ENCODE measurements at places on chromosomes 13 and 19. TPM values are rescaled to one million over a fixed set of nuclear protein-coding genes. Genes with fewer than 3 reads are reported as not detected.

DNA sequence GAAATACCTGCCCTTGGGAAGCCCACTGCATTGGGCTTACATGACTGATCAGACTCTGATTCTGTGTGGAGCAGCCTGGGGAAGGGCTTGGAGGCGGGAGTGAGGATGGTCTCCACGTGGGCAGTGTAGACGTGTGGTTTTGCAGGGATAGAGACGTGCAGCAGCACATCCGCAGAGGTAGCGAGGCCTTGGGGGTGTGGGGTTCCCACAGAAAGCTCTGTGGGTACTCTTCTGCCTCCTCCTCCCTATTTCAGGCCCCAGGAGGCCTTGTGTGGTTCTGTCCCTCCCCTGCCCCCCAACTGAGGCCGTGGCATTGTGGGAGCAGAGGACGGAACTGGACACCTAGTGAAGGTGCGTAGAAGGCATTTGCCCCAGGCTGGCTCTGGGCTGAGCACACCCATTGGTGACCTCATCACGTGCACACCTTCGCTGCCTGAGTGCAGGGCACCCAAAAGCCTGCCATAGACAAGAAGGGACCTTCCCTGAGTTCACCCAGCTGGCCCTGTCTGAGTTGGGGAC lies 28.9 kb downstream of the PPP1R37 start:
- H3K27me3 ChIP-seq, result no peaks in the 10 kb centered on the region
- no peak for DNase-seq
- no peak overlapping the region for H3K27ac ChIP-seq
- no peak overlapping the region for H3K4me3 ChIP-seq
- H3K4me1 ChIP-seq, result peaks cover 11% of the 10 kb centered on the region

DNA sequence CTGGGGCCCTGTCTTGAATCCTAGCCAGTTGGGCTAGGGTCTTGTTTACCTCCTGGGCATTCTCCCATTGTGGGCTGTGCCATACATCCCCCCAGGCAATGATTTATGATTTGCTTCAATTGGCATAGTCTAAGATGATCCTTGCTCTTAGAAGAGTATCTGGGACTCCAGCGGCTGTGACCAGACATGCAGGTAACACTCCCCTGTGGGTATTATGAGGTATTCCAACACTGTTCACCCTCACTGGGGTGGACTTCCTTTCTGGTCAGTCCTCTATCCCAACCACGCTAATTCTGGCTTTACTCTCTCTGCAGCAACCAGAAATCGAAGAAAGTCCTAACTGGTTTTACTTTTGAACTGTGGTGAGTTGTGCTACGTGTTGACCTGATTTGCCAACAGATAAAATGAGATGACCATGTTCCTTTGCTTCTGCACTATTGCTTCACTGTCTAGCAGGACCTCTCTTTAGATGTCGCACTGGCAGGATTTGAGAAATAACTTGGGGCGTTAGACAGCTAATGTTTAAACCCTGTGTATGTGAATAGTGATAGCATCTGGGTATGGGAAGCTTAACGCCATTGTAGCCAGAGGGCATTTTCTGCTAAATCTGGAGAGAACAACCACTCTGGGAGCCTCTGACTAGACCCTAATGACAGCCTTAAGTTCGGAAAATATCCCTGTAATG lies 6.7 kb upstream of the LRCH1 start:
- H3K27ac ChIP-seq, result no peak overlapping the region
- peaks cover 1% of the 10 kb centered on the region for H3K4me1 ChIP-seq
- no peaks in the 10 kb centered on the region for H3K27me3 ChIP-seq
- H3K36me3 ChIP-seq, result no peaks in the 10 kb centered on the region

DNA sequence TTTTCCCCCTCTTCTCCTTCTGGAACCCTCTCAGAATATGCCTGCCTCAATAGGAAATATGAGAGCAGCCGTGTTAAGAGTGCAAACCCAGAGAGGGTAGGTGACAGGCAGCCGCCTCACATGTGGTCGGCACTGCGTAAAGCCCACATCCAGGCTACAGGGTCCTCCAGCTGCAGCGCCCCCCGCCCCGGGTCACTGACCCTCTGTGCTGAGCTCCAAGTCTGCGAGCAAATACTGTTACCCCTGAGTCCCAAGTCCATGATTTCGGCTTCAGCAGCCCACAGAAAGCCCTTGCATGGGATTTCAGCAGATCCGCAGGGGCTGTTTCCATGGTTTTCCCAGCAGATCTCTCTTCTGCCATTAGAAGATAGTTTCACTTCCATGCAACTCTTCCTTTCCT lies 186.9 kb upstream of the IRS2 start:
- peaks cover 5% of the 10 kb centered on the region for H3K4me1 ChIP-seq
- DNase-seq, result no peak
- H3K27me3 ChIP-seq, result peaks cover 2% of the 10 kb centered on the region
- no peak overlapping the region for H3K4me3 ChIP-seq
- H3K27ac ChIP-seq, result no peak overlapping the region

DNA sequence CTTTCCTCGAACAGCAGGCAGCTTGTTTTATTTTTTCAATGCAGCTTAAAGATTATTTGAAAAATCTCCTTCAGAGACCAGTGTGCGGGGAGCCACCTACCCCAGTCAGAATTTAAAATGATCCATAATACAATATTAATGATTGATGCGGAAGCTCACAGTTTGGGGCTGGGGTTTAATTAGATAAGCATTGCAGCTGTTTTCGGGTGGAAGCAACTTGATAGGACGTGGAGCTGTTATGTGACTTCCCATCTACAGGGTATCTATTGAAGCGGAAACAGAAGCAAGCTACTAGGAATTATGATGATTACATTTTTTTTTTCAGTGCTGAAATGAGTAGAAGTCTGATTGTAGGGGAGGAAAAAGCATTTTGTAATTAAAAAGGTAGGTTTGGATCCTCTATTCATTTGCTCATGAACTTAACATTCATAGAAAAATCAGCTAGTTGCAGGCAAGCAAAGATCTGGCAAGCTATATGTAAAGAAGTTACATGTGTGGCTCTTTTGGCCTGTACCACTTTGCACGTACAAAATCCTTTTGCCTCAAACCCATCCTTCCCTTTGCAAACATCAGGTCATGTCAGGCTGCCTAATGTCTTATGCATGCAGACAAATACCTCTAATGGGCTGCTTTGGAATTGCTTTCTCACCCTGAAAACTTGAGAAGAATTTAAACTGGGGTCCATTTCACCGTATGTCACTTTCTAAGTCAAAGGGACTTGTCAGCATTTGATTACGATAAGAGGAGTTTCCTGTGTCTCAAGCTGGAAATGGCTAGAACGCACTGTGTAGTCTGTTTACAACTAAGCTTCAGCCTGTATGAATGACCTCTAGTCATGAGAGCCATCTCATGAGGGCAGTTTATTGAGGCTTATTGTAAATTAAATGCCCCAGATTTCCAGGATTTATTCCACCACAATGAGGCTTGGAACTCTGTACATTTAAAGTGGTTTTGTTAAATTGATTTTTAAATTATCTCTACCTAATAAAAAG lies 267.1 kb upstream of the TMTC4 start:
- H3K4me3 ChIP-seq, result no peak overlapping the region
- no peak for DNase-seq
- no peak overlapping the region for H3K27ac ChIP-seq
- no peaks in the 10 kb centered on the region for H3K4me1 ChIP-seq

GRCh38 chr19:41288673-41289530 lies 21.1 kb upstream of the CCDC97 start:
- no peaks in the 10 kb centered on the region for H3K4me1 ChIP-seq
- no peak for DNase-seq
- no peak overlapping the region for H3K4me3 ChIP-seq
- H3K27me3 ChIP-seq, result no peaks in the 10 kb centered on the region
- H3K27ac ChIP-seq, result no peak overlapping the region
- H3K36me3 ChIP-seq, result peaks cover 32% of the 10 kb centered on the region

DNA sequence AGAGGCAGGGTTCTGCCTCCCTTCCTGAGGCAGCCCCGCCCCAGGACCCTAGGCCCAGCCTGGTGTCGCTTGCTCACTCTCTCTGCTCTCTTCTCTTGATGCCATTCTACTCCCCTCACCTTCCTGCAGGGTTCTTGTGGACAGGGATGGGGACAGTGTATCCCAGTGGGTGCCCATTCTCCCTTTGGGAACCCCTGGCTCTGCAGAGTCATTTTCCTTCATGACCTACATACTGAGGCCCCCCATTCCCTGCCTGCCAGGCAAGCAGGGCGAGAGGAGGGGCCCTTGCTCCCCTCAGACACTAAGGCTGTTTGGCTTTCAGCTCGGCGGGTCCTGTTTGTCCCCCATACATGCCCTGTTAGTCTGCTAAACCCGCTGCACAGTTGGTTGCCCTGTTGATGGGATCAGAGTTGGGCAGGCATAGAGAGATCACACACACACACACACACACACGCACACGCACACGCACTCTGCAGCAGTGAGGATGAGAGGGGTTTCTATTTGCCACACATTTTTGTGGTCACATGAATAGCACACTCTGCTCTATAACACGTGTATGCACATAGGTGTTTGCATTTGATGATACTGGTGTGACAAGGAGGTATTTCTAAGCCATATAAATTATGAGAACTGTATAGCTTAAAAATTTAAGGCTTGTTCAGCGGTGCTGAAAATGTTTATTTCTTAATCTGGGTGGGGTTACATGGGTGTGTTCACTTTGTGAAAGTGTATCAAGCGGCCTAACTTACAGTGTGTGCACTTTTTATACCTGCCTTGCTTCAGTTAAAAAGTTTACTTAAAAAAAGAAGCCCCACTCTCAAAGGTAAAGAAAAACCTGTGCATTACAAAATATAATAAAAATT lies 20.3 kb downstream of the NFIX start:
- no peak overlapping the region for H3K4me3 ChIP-seq
- H3K27me3 ChIP-seq, result peaks cover 34% of the 10 kb centered on the region
- peaks cover 60% of the 10 kb centered on the region for H3K4me1 ChIP-seq
- DNase-seq, result no peak

DNA sequence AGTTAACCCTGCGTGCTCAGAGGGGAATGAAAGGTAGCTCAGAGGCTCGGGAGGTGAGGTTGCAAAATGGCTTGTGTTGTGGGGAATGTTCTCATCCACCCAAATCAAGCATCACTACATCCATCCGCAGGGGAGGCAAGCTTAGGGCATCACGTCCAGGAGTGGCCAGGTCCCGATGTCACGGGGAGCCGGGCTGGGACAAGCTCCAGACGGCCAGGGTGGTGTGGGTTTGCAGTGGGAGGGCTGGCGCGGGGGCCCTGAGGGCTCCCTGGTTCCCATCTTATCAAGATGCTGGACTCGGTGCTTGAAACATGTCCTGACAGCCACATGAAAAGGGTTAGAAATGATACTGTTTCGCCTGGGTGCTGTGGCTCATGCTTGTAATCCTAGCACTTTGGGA lies 25.8 kb downstream of the EPN1 start:
- H3K4me1 ChIP-seq, result no peaks in the 10 kb centered on the region
- peaks cover 29% of the 10 kb centered on the region for H3K36me3 ChIP-seq
- H3K27ac ChIP-seq, result no peak overlapping the region
- no peaks in the 10 kb centered on the region for H3K27me3 ChIP-seq
- peak; percentile 59 for DNase-seq
- H3K4me3 ChIP-seq, result no peak overlapping the region

DNA sequence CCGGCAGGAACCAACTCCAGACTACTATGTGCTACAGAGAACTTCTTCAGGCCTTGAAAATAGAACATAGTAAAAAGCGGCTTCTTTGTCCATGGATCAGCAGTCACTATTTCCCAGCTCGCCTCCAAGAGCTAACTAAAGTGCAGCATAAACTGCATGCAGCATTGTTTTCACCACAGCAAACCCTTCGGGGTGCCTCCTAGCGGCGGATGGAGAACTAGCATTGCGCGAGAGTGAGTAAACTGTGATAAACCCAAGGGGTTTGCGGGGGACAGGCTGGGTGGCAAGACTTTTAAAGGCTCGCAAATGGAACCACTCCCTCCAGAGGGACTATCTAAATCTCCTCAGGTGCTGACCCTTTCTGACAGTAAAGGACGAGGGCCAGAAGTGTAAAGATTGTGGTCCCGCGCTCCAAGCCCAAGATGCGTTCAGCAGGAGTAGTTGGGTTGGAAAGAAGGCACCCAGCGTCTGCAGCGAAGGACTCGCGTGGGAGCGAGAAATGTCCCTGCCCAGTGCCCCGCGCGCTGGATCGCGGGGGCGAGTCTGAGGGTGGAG lies 21.5 kb upstream of the SGCG start:
- H3K27ac ChIP-seq, result no peak overlapping the region
- no peak for DNase-seq
- no peaks in the 10 kb centered on the region for H3K36me3 ChIP-seq
- H3K4me3 ChIP-seq, result peak overlapping the region; percentile 97

DNA sequence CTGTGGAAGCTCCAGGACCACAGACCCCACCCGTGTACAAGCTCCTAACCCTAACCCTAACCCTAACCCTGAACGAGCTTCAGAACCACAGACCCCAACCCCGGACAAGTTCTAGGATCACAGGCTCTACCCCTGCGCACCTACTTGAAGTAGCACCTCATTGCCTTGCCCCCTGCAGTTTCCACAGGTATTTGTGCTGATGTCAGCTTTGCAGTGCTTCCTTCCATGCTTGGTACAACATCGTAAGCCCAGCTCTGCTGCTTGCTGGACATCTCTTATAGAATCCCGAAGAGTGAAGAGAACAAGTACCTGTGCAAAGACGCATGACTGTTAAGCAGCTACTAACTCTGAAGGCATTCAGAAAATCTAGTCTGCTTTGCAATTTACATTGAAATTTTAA lies 20.7 kb upstream of the CDC16 start:
- H3K27ac ChIP-seq, result no peak overlapping the region
- no peak overlapping the region for H3K4me3 ChIP-seq
- H3K4me1 ChIP-seq, result no peaks in the 10 kb centered on the region
- H3K36me3 ChIP-seq, result no peaks in the 10 kb centered on the region
- DNase-seq, result no peak

GRCh38 chr19:7927605-7928333 lies 1.8 kb upstream of the CTXN1 start:
- no peak overlapping the region for H3K4me3 ChIP-seq
- H3K36me3 ChIP-seq, result peaks cover 2% of the 10 kb centered on the region
- H3K27ac ChIP-seq, result peak overlapping the region; percentile 100

DNA sequence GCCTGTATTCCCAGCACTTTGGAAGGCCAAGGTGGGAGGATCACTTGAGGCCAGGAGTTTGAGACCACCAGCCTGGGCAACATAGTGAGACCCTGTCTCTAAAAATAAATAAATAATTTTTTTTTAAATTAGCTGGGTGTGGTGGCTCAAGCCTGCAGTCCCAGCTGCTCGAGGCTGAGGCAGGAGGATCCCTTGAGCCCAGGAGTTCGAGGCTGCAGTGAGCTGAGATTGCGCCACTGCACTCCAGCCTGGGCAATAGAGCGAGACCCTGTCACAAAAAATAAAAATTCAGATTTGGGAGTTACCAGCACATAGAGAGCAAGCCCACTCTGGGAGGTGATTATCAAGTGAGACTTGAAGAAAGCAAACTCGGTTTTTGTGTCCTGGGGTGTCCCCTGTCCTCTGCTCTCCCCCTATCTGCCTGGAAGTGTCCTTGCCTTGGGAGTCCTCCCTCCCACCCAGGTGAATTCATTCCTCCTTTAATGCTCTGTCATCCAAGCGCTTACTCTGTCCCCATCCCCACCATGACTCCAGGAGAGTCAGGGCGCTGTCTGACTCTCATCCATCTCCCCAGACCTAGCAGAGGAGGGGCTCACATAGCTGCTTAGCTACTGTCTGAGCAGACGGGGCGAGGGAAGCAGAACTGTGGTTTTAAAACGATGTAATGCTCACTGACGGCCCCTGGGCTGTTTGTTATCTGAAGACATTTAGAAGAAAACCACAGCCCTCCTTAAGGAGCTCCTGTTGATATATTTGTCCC lies 146.8 kb downstream of the STK24 start:
- H3K36me3 ChIP-seq, result peaks cover 33% of the 10 kb centered on the region
- peaks cover 15% of the 10 kb centered on the region for H3K4me1 ChIP-seq
- peak overlapping the region; percentile 84 for H3K27ac ChIP-seq
- no peak for DNase-seq

GPR12 gene
- not detected for total RNA-seq

NUDT19 gene
- total RNA-seq, result 10.0 TPM

C1QTNF9 gene
- not detected for total RNA-seq

PEAK3 gene
- total RNA-seq, result 0.38 TPM

BST2 gene
- total RNA-seq, result not detected

HCN2 gene
- 6.7 TPM for total RNA-seq

IFNL4 gene
- not detected for total RNA-seq

VSTM2B gene
- not detected for total RNA-seq

ZNF90 gene
- total RNA-seq, result 2.4 TPM

CAPN12 gene
- total RNA-seq, result 0.40 TPM
